Testis (tissue), 5 donors: ENCODE measurements at places on chromosomes 3 and 15. TPM values are rescaled to one million over a fixed set of nuclear protein-coding genes. Genes with fewer than 3 reads are reported as not detected.

DNA sequence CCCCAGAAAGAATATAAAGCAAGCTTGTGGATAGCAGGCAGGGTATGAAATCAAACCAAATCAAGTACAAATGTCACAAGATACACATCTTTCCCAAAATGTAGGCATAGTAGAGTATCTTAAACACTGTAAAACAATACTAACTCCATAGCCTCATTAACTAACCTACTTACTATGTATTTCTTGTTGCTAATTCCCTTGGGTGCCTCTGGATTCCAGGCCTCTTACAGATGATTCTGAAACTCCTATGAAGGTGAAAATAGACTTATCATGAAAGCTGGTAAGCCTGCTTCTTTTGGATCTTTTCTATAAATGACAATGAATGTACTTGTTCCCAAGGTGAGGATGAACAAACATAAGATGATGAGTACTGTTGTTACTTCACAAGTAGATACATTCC is 93.8 kb downstream of the FRMD5 start:
- no peak overlapping the region for H3K4me3 ChIP-seq
- H3K4me1 ChIP-seq: no peaks in the 10 kb centered on the region
- H3K36me3 ChIP-seq: no peaks in the 10 kb centered on the region

- DNase-seq: no peak
- no peaks in the 10 kb centered on the region for H3K4me1 ChIP-seq
- no peak overlapping the region for H3K4me3 ChIP-seq
- H3K36me3 ChIP-seq: no peaks in the 10 kb centered on the region
Observed at GRCh38 chr3:177932346-177932745, 603.9 kb upstream of the KCNMB2 start.

- DNase-seq: no peak
- H3K27me3 ChIP-seq: no peaks in the 10 kb centered on the region
- no peak overlapping the region for H3K4me3 ChIP-seq
- H3K4me1 ChIP-seq: no peaks in the 10 kb centered on the region
- no peak overlapping the region for H3K27ac ChIP-seq
Observed at GRCh38 chr15:91992945-91993344, 139.4 kb downstream of the SLCO3A1 start.

GRCh38 chr15:50051811-50052419 is 67.1 kb downstream of the ATP8B4 start:
- H3K4me1 ChIP-seq: peaks cover 15% of the 10 kb centered on the region
- H3K27me3 ChIP-seq: no peaks in the 10 kb centered on the region
- no peaks in the 10 kb centered on the region for H3K36me3 ChIP-seq
- DNase-seq: peak; percentile 78
- no peak overlapping the region for H3K4me3 ChIP-seq

The CSTA gene
- total RNA-seq: 1.2 TPM

The ILDR1 gene
- total RNA-seq: 3.2 TPM

GRCh38 chr3:120855665-120856437 is 52.2 kb upstream of the STXBP5L start:
- H3K36me3 ChIP-seq: no peaks in the 10 kb centered on the region
- H3K27me3 ChIP-seq: no peaks in the 10 kb centered on the region
- no peak overlapping the region for H3K4me3 ChIP-seq
- H3K27ac ChIP-seq: no peak overlapping the region

GRCh38 chr15:50134524-50135024 is 15.5 kb upstream of the ATP8B4 start:
- H3K27ac ChIP-seq: no peak overlapping the region
- H3K36me3 ChIP-seq: no peaks in the 10 kb centered on the region

The TMEM39A gene
- 46.0 TPM for total RNA-seq

DNA sequence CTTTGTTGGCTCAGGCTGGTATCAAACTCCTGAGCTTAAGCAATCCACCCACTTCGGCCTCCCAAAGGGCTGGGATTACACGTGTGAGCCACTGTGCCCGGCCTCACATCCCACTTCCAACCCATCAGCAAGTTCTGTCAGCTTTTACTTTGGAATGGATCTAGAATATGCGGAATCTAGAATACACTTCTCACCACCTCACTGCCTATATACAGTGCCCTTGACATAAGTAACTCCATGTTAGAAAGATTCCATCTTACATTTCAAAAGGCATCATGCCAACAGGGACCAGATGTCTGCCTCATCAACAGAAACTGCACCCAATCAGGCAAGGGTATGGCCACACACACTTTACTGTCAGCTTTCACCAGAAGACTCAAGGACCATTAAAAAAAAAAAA is 9.9 kb upstream of the RBSN start:
- H3K27ac ChIP-seq: no peak overlapping the region
- H3K36me3 ChIP-seq: no peaks in the 10 kb centered on the region
- no peak for DNase-seq
- H3K4me3 ChIP-seq: no peak overlapping the region
- H3K27me3 ChIP-seq: no peaks in the 10 kb centered on the region

The ENTPD3 gene
- total RNA-seq: 0.24 TPM

DNA sequence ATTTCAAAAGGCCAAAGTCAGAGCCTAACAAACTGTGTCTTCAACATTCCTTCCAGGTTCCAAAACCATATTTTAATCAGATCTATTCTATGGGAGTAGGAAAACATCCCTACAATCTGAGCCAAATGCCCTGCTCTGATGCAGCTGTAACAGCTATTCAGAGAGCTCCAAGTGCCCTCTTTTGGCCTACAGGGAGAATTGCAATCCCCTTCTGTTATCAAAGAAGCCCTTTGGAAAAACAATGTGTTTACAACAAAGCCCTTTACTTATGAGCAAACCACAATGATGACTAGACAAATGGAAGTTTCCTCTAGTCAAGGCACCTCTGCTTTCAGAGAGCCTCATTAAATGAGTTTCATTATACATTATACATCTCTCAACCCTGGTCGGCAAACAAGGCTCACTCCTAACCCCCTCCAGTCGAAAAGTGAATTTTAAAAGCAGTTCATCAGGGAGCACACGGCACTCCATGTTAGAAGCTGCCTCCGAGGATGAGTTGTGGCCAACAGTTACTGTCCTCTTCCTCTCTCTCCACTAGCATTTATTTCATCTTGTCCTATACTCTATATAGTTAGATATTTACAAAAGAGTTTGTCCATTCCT is 42.6 kb upstream of the TMCO5A start:
- H3K27me3 ChIP-seq: no peaks in the 10 kb centered on the region
- no peak overlapping the region for H3K27ac ChIP-seq
- DNase-seq: peak; percentile 33
- no peaks in the 10 kb centered on the region for H3K4me1 ChIP-seq

The C3orf22 gene
- total RNA-seq: 61.4 TPM

GRCh38 chr3:33201195-33201594 is 17.4 kb downstream of the SUSD5 start:
- no peaks in the 10 kb centered on the region for H3K4me1 ChIP-seq
- H3K4me3 ChIP-seq: no peak overlapping the region
- no peak overlapping the region for H3K27ac ChIP-seq
- DNase-seq: no peak
- H3K27me3 ChIP-seq: no peaks in the 10 kb centered on the region

The GPR87 gene
- total RNA-seq: not detected

- H3K27ac ChIP-seq: no peak overlapping the region
- H3K4me1 ChIP-seq: peaks cover 11% of the 10 kb centered on the region
- H3K4me3 ChIP-seq: no peak overlapping the region
- no peak for DNase-seq
- no peaks in the 10 kb centered on the region for H3K36me3 ChIP-seq
Observed at GRCh38 chr15:58331560-58331912, 100.3 kb upstream of the LIPC start.

DNA sequence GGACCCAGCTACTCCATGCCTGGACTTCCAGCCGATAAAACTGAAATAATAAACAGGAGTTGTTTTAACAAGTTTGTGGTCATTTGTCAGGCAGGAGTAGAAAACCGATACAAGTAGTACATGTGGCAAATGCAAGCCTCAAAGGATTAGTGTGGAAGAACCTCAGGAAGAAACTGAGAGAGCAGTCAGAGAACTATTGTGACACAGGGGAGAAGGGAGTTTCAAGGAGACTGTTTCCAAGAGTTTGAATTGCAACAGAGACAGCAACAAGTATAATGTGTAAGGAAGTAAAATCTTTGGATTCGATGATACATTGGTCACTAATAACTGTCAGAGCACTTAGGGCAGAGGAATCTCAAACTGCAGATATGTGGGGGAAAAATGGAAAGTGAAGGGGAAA is 450.6 kb upstream of the ARHGEF26 start:
- H3K4me3 ChIP-seq: no peak overlapping the region
- no peak for DNase-seq

DNA sequence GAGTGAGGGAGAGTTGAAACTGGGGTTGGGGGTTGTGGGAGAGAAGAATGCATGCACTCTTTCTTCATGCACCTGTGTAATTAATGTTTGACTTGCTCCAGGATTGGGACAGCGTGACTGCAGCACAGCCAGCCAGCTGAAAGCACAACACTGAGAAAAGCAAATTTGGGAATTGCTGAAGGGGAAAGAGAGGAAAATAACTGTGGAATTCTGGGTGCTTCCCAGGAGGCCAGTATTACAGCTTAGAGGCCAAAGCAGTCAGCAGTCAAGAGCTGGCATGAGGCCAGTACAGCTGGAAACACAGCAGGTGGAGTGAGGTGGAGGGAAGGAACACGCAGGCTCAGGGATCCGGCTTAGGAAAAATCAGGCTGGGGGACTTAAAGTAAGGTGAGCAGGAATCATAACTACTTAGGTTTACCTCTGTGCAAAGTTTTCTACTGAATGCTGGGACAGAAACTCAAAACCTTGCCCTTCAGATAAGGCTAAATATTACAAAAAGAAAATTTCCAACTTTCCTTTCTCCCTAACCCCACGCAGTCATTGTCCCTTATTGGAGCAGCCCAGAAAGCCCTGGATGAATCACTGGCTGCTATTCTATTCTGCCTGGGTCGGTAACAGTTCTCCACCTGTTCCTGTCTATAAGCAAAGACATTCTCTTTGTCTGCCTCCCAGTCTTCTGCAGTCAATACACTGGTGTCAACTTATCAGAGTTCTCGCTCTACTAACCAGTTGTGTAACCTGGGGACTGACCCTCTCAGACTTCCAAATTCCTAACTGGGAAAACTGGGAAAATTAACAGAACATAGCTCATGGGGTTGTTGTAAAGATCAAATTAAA is 167.2 kb downstream of the MAGI1 start:
- H3K36me3 ChIP-seq: no peaks in the 10 kb centered on the region
- H3K4me3 ChIP-seq: no peak overlapping the region
- DNase-seq: peak; percentile 45
- peaks cover 9% of the 10 kb centered on the region for H3K4me1 ChIP-seq
- no peaks in the 10 kb centered on the region for H3K27me3 ChIP-seq

The PLA1A gene
- total RNA-seq: 2.7 TPM

DNA sequence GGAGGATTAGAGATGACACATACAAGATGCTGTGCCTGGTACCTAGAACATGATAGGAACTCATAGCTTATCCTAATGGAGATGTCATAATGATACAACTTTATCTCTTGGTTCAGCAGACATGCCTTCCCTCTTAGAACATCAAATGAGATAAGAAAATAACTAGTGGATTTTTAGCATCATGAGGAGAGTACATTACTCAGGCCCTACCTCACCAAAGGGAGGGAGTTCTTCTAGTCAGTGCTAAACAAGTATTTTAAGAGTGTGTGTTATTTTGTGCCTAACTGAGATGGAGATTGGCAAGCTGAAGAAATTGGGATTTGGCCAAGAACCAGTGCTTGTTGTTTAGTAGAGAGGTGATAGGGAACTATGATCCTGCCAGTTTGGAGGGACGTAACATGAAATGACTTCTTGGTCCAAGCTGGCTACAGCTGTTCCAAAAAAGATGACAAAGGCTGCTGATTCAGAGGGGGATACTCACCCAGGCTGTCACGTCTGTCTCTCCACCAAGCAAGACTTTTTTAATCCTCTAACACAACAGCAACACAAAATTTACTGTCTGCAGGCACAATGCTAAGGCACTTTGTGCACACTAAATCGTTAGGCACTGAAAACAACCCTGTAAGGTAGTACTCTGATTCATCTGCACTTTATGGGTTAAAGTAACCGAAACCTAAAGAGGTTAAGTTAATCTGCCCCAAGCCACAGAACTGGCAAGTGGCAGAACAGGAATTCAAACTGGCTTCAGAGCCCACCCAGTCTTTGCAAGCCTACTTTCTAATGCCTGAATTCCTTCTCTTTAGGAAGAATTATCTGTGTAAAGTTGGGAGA is 126.5 kb downstream of the CMSS1 start:
- H3K27me3 ChIP-seq: no peaks in the 10 kb centered on the region
- peaks cover 13% of the 10 kb centered on the region for H3K4me1 ChIP-seq
- no peak overlapping the region for H3K27ac ChIP-seq
- no peak overlapping the region for H3K4me3 ChIP-seq
- no peak for DNase-seq
- no peaks in the 10 kb centered on the region for H3K36me3 ChIP-seq

DNA sequence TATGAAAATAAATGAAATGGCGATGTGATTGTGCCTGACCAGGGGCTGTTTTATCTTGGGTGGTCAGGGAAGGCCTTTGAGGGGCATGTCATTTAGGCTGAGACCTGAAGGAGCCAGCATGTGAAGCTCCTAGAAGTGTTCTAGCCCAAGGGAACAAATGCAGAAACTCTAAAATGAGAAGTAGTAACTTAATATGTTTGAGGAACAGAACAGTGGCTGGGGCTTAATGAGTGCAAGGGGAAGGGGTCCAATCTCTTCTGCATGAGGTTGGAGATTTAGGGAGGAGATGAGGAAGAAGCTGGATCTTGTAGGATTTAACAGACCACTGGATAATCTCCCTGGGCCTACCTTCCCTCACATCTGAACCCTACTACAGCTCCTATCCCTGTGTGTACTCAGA is 110.5 kb downstream of the AKAP13 start:
- no peaks in the 10 kb centered on the region for H3K4me1 ChIP-seq
- H3K27ac ChIP-seq: no peak overlapping the region
- DNase-seq: no peak
- H3K4me3 ChIP-seq: no peak overlapping the region
- no peaks in the 10 kb centered on the region for H3K36me3 ChIP-seq
- H3K27me3 ChIP-seq: no peaks in the 10 kb centered on the region

The UBAP1L gene
- 12.1 TPM for total RNA-seq

- peak; percentile 51 for DNase-seq
- no peaks in the 10 kb centered on the region for H3K36me3 ChIP-seq
- H3K4me3 ChIP-seq: peak within 1 kb of the TSS; percentile 81
- H3K27ac ChIP-seq: peak within 1 kb of the TSS; percentile 17
Observed at GRCh38 chr3:55486857-55487380, at the start of gene WNT5A. TSS of gene WNT5A (minus strand) at chr3:55487306. CDS start at chr3:55486985, 321 bp downstream.

DNA sequence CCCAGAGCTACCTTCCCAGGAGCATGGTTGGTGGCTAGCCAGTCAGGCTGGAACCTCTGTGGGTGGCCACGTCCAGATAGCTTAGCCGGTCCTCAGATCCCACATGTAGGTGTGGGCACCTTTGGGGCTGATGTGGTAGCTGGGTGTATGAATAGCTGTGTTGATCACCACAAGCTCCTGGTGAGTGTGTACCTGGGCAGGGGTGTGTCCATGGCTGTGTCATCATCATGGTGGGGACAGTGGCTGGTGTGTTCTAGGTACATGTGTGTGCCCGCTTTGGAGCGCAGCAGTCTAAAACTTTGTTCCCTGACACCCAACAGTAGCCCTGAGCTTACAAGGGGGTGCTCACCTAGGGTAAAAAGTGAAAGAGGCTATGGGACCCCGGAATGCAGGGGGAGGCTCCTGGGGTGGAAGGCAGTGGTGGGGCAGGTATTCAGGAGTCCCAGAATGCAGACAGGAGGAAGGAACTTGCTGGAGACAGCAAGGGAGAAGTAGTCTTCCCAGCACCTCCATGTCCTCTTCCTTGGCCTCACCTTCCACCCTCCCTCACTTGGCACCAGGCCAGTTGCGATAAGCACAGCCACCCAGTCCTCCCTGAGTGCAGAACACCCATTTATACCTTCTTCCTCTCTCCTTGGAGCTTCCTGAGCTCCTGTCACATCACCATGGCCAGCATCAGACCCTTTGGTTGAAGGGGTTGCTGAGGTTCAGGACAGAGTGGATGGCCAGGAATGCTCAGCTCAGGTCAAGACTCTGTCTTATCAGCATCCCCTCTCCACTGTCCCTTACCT is 1.2 kb downstream of the CISH start:
- H3K4me1 ChIP-seq: peaks cover 42% of the 10 kb centered on the region
- H3K27ac ChIP-seq: peak overlapping the region; percentile 84
- no peaks in the 10 kb centered on the region for H3K27me3 ChIP-seq
- H3K36me3 ChIP-seq: no peaks in the 10 kb centered on the region
